ENCODE measurements at places on chromosomes 16 and 17.

GRCh38 chr17:20988001-20988636 lies 54.7 kb downstream of the USP22 start:
- no peak for DNase-seq

DNA sequence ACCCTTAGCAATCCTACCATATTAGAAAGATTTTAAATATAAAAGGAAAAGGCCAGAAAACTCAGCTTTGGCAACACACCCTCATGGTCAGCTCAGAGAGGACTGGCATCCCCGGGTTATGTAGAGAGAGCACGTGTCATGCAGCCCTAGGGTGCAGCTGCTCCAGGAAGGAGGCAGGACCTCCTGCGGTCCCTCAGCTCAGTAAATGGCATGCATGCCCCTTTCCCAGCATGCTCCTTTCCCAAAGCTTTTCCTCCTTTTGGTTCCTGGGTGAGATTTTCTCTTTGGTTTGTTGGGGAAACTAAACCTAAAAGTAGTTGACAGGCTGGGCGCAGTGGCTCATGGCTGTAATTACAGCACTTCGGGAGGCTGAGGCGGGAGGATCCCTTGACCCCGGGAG lies 3.9 kb downstream of the GAN start:
- no peak for DNase-seq

DNA sequence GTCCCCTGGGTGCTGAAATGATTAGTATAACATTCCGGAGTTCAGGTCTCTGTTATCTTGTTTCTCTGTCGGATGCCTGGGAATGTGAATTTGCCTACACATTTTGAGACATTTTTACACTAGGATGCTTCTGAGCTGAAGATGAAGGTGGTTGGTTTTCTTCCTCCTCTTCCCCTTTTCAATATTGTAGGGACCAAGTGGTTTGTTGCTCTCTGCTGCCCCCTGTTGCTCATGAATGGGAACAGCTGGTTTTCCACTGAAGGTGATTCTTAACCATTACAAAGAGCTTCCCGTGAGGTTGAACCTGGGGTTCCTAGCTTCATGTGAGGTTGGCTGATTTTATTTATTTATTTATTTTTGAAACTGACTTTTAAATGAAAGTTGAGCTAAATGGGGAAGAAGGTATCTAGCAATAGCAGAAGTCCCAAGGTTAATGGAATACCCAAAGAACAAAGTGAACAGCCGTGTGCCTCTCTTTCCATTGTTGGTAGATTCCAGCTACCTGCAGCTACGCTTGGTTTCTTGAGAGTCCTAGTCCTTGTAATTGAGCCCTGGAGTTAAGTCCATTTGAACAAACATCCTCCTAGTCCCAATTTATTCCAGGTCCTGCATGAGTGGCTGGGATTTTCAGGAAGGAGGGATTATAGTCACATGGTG lies 983.9 kb upstream of the EEF2KMT start:
- no peak for DNase-seq

DNA sequence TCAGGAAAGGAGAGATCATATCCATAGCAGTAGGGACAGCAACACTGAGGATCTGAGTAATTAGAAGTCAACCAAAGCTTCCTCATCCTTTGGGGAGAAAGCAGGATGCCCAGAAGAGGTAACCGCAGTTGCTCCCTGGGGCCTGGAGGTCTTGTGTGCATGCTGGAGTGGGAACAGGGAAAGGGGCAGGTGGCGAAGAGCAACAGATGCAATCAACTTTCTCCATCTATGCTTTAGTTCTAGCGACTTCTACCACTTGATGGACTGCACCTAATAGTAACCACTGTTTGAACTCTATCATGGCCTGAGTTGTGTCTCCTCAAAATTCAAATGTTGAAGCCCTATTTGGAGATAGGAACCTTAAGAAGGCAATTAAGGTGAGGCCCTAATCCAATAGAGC lies 503.8 kb downstream of the NPIPA7 start:
- DNase-seq = no peak

DNA sequence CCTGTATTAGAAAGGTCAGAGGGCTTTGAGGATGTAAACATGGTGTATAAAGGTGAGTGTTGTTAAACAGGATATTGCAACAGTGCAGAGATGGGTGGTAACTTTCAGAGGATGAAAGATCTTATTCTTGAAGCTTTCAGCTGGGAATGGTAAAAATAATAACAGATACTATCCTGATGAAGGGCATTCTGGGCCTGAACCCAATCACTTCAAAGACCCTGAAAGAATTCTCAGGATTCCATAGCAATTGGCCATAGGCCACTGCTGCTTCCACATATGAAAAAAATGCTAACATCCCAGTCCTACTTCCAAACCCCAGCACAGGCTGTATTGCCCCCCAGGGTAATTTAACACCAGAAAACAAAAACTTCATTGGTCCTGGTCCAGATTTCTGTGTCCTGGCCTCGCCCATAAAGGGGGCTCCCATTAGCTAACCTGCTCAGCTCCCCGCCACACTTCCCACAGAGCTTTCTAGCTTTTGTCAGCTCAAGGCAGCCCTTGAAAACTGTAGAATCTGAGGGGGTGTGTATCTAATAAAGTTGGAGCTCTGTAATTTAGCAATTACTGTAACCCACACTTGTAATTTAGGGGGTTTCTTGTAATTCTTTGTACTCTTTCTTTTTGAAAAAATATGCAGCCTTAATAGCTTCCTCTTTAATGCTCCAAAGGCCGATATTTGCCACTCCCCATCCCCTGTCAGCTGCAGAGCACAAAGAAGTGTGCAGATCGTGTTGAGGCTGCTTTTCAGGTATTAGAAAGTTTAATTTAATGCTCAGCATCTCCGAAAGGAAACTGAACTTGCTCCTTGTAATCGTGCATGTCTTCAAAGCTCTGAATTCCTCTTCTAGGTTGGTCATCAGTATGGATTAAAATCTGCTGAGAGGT lies 371.5 kb downstream of the SEC14L1 start:
- DNase-seq = no peak

DNA sequence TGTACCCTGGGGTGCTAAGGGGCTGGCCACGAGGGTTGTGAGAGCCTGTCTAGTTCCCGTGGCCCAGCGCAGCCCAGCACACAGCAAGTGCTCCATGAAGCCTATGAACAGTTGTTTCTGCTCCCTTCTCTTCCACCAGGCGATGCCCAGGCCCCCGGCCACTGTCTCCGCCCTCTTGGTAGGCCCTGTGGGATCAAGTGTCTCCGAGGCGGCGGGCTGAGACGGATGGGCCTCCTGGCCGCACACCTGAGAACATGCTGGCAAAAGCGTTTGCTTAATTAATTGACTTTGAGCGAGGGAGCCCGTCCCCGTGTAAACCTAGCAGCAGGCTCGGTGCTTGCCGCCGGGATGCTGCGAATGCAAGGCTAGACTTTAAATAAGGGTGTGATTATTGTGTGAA lies 129.7 kb upstream of the GSE1 start:
- DNase-seq = no peak

- no peak for DNase-seq
Measured at GRCh38 chr16:50390371-50390771, 21.6 kb upstream of the BRD7 start.

- no peak for DNase-seq
Measured at GRCh38 chr16:88875703-88876234, 9.3 kb upstream of the PABPN1L start.

GRCh38 chr17:16155536-16155935 lies 59.8 kb downstream of the NCOR1 start:
- no peak for DNase-seq

DNA sequence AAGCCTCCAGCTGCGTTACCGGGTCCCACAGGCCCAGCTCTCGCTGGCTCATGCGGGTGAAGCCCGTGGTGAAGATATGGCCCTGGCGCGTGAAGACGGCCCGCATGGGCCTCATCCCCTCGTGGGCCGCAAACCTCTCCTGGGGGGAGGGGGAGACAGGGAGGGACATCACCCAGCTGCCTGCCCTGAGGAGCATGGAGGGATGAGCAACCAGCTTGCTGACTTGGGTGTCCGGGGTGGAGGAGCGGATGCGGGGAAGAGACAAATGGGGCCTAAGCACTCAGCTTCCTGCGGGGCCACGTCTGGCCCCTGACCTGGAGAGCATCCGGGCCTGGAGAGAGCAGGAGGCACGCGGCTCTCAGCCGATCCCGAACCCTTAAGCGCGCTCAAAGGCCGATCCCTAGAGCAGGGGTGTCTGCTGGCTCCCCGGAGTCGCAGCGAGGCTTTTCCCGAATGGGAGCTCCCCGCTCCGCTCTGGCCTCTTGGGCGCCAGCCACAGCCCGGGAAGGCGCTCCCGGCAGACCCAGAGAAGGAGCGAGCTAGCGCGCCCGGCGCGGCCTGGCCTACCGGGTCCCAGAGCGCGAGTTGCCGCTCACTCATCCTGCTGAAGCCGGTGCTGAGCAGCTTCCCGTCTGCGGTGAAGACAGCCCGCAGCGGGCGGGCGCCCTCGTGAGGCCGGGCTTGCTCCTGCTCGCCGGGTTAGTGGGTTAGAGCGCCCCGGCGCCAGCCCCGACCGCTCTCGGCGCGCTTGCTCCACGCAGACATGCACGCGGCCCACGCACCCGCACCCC lies 5.0 kb downstream of the CORO6 start:
- peak; percentile 79 for DNase-seq

GRCh38 chr17:70891306-70891705 lies 722.0 kb downstream of the KCNJ2 start:
- DNase-seq = no peak

- no peak for DNase-seq
Measured at GRCh38 chr17:32103476-32104113, 38.7 kb upstream of the RHOT1 start.

DNA sequence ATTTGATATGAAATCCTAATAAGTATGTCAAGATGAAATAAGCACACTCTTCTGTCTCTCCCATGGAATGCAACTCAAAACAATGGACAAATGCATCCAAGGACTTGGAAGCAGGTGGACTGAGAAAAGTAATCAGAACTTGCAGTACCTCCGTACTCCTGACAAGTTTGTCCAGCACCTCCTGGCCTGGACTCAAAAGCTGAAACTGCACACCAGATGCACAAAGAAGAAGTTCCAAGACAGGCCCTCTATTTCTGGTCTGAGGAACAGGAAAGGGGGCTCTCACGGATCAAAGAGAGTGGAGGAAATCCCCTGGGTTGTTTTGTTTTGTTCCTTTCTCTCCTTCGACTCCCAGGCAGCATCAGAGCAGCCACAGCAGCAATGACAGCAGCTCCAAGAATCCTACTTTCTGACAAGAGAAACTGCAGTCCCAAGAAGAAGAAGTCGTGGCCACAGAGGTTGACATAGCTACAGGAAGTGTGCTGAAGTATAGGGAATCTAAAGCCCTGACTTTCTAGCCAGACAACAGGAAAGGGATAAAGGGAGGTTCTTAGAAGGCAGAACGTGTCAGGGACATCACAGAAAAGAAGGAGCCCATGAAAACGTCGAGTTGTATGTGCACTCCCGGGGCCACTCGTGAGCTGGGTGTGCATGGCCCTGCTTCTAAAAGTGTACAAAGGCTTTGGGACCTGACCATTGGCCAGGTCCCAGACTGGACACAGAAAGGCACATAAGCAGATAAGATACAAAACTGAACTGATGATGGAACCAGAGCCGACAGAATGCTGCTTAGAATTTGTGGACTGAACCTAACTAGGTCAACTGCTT lies 29.3 kb downstream of the AKAP10 start:
- no peak for DNase-seq

DNA sequence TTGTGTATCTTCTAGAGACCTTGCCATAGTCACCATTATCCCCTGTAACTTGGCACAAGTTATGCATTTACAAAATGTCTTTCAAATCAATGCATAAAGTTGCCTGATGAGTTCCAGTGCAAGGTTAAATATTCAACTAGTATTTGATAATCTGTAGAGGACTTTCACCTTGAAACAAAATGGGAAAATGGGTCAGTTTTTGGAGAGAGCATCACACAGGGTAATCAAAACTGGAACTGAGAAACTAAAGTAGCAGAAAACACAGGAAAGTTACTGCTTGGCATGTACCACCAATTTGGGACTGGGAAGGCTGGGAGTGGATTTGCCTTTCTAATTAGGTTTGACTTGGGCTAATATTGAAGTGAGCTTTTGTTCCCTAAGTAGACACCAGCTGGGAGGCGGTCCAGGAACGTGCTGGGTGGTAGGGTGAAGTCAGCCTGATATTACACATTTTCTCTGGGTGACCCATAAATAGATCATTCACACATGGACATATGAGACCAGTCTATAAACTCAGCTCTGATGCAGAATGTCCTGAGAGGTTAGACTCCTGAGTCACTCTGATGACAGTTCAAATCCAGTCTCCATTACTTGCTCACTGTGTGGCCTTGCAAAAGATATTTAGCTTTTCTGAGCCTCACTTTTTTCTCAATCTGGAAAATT lies 152.3 kb downstream of the PCTP start:
- DNase-seq = no peak

DNA sequence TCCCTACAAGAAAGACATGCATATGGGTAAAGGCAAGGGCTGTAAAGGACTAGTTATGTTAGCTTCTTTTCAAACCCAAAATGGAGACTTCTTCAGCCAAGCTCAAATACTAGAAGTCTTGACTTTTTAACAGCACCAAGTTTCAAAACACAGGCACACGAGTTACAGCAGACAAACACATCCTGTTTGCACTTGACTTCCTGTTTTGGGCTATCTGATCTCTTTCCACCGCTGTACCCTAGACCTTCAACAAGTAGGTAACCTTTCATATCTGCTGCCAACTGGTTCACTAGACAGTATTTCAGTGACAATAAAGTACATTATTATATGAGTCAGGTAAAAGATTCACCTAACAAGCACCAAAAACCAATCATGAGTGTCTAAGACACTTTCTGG lies 12.3 kb downstream of the RFFL start:
- DNase-seq = peak; percentile 11

DNA sequence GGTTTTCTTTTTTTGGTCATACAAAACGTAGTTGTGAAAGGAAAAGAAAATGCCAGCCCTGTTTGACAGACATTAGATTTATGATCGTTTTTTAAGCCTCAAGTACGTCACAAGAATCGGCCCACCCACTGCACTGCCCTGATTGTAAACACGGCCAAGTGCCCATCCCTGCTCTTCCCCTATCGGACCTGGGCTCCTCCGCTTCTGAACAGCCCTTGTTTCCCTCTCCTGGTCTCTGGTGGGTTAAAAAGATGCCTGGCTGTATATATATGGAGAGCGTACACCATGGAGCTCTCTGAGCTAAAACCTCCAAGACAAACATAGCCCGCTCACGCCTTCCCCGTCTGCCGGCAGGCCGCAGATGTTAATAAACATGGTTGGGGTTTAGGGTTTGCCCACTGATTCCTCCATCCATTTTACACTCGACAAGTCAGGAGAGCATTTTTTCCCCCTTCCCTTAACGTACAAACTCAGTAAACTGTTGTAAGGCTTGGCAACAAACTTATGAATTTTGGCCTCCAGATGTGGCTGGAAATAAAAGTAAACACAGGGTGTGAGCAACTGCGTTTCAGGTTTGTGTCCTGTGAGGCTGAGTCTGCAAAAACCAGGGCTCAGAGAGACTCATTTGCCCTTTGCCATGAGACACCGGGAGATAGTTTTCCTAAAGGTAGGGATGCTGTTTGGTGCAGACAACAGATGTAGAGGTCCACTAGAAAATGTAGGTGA lies 325.9 kb downstream of the SOX9 start:
- no peak for DNase-seq

GRCh38 chr17:79890706-79891105 lies 51.5 kb upstream of the CBX4 start:
- no peak for DNase-seq

DNA sequence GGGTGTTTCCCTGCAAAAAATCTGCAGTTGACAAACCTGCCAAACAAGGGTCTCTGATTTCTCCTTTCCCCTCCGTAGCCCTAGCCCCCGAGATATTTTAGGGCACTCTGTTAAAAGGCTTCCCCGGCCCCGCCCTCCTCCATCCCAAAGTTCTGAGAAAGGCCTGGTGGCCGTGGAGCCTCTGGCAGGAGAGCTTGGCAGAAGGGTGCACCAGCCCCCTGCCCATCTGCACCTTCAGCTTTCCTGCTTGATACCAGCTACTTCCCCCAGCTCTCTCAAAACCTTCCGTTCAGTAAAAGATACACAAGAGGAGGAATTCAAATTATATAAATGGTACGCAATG lies 711 bp upstream of the CANT1 start:
- DNase-seq = no peak
